ENCODE measurements at places on chromosomes 5 and 9.

- DNase-seq: no peak
Observed at GRCh38 chr9:84382720-84383119, 42.2 kb upstream of the SLC28A3 start.

DNA sequence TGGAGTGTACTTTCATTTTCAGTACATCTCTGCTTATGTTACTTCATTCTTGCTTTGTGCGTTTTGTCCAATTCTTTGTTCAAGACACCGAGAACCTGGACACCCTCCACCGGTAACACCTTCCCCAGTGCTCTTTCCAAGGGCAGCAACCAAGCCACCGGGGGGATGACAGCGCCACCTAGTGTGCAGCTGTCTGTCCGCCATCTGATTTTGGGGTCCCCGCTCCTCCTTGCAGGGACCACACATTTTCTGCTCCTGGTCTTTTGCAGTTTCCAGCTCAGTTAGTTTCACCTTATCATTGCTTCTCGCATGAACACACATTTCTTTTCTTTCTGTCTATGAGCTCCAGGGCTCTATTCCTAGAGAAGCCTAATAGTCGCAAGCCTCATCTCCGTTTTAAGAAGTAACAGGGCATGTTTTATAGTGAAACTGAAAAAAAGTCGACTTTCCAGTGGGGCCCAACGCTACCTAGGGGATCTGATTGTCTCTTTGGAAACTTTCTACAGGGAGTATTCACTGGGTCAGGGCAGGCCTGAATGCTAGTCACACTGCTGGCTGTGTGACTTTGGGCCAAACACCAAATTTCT lies 152.1 kb downstream of the FSTL4 start:
- no peak for DNase-seq

DNA sequence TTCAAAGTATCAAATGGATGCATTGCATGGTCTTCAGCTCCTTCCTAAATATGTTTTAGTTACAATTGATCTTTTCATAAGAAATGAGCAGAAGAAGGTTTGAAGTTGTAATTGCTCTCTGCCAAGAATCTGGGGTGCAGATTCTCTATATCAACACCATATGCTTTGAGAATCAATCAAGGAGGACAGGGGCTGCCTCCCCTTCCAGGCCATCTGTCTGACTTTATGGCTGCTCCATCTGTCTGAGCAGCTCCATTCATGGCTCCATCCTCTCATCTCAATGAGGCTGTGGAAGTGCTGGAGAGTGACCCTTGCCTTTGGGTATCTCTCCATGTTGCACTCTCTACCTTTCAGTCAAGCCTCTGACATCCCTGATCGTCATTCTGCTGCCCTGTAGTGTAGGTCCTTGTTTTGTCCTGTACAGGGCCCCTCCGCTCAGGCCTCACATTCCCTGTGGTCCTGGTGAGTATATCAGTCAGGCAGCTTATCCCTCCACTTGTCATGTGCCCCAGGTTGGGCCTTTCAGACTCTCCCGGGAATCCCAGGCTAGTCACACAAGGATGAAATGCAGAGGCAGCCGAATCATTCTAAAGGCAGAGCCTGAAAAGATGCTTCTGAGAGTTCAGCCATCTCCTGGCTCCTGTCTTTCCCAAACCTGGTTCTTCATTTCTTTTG lies 14.0 kb upstream of the SV2C start:
- DNase-seq: no peak

DNA sequence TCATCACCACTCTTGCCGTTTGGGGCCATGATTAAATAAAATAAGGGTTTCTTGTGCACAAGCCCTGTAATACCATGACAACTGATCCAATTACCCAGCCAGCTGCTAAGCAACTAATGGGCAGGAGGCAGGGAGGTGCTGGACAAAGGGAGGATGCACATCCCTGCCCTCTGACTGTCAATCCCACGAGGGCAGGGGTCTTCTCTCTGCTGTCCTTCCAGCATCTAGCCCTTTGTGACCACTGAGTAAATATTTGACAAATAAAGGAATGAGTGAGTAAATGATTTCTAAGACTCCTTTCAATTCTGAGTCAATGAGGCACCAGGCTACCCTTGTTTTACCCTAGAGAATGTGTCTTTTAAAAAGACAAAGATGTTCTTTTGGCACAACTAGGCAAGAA lies 247.1 kb downstream of the SYK start:
- no peak for DNase-seq

- no peak for DNase-seq
Observed at GRCh38 chr5:138472353-138472752, 7.1 kb downstream of the EGR1 start.

- DNase-seq: no peak
Observed at GRCh38 chr5:73234204-73234555, 61.2 kb downstream of the TMEM174 start.

GRCh38 chr5:115456056-115456455 lies 88.5 kb downstream of the FEM1C start:
- peak; percentile 47 for DNase-seq

All from HCEC 1CT (cell line).